ENCODE measurements at places on chromosomes 13 and 19.

DNA sequence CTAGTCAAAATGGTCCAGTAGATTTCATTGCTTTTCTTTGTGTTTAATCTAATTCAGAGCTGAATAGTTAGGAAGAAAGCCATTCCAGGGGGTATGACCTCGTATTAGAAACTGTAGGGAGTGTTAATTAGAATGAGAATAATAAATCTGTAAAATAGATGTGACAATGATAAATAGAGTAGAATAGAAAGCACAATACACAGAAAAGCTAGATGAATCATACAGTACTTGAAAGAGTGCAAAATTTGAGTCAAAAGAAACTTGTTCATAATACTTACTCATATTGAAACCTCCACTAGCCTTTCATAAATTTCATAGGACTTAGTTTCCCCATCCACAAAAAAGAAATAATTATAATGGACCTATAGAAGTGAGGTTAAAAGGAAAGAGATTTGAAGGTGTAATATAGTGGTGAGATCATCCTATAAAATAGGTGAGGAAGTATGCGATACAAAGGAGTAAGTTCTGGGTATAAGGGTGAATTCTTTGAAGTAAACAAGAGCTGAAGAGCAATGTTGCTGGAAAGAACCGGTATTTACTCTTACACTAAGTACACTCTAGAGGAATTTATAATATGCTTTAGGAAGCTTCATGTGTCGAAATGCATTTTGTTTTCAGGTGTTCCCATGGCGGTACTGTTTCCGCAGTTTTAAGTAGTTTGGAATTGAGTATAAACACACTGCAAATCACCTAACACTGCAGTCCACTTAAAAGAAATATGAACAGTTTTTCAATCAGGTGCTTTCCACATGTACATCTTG is 21.9 kb downstream of the PCDH17 start:
- DNase-seq, result no peak

DNA sequence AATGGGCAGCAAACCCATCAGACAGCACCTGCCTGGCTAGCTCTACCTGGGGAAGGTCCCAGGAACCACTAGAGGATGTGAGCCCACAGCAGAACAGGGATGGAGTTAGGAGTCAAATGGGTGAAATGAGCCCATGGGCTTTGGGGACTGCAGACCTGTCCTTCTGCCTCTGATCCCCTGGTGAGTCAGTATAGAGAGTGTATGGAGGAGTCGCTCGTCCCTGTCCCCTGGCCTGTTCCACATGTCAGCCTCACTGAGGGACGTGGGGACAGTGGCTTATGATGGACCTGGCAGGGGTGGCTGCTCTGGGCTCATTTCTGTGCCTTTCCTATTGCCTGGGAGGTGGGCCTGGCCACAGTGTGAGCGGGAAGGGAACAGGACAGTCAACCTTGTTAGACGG is 4.0 kb downstream of the CEACAM1 start:
- no peak for DNase-seq

- no peak for DNase-seq
Observed at GRCh38 chr19:19372656-19373416, 32.6 kb upstream of the GATAD2A start.

- DNase-seq, result no peak
Observed at GRCh38 chr13:91792054-91792453, 393.6 kb downstream of the GPC5 start.

All from naive thymus-derived CD4-positive, alpha-beta T cell (primary cell).